ENCODE measurements at places on chromosomes 13 and 19.

DNA sequence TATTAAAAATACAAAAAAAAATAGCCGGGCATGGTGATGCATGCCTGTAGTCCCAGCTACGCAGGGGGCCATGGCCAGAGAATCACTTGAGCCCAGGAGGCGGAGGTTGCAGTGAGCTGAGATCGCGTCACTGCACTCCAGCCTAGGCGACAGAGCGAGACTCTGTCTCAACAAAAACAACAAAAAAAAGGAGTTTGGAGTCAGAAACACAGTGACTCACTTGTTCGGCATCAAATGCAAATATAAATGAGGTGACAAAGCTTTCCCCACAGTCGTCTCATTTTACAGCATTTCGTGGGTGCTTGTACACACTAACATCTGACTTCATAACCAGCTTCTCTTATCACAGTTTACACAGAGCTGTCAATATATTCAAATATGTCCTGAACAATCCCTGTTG, 11.0 kb downstream of the ZNF665 start:
- DNase-seq: no peak

DNA sequence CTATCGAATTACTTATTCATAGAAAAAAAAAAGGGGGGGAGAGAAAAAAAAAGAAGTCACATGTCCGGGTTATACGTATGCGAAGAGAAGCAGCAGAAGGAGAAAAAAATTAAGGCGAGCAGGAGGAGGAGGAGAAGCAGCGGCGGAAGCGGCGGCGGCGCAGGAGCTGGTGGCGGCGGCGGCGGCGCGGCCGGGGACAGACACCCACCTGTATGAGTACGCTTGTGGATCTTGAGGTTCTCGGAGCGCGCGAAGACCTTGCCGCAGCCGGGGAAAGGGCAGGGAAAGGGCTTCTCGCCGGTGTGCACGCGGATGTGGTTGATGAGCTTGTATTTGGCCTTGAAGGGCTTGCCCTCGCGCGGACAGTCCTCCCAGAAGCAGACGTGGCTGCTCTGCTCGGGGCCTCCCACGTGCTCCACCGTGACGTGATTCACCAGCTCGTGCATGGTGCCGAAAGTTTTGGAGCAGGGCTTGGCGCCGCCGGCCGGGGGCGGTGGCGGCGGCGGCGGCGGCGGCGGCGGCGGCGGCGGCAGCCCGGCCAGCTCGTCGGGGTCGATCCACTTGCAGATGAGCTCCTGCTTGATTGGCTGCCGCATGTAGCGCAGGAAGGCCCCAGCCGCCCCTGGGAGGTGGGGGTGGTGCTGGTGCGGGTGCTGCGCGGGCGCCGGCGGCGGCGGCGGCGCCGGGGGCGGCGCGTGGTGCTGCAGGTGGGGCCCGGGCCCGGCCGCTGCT, 1.5 kb downstream of the ZIC5 start:
- no peak for DNase-seq

DNA sequence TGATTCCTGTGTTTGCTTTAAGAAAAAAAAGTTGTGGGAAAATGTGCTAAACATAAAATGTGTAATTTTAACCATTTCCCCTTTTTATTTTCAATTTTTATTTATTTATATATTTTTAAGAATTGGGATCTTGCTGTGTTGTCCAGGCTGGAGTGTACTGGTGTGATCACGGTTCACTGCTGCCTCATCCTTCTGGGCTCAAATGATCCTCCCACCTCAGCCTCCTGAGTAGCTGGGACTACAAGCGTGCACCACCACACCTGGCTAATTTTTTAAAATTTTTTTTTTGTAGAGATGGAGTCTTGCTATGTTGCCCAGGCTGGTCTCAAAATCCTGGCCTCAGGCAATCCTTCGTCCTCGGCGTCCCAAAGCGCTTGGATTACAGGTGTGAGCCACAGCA, 19.0 kb downstream of the CACNG6 start:
- DNase-seq: no peak

GRCh38 chr13:30493658-30494381, 28.1 kb upstream of the HMGB1 start:
- DNase-seq: no peak

GRCh38 chr19:44890366-44891015, 563 bp upstream of the TOMM40 start:
- DNase-seq: peak; percentile 100

DNA sequence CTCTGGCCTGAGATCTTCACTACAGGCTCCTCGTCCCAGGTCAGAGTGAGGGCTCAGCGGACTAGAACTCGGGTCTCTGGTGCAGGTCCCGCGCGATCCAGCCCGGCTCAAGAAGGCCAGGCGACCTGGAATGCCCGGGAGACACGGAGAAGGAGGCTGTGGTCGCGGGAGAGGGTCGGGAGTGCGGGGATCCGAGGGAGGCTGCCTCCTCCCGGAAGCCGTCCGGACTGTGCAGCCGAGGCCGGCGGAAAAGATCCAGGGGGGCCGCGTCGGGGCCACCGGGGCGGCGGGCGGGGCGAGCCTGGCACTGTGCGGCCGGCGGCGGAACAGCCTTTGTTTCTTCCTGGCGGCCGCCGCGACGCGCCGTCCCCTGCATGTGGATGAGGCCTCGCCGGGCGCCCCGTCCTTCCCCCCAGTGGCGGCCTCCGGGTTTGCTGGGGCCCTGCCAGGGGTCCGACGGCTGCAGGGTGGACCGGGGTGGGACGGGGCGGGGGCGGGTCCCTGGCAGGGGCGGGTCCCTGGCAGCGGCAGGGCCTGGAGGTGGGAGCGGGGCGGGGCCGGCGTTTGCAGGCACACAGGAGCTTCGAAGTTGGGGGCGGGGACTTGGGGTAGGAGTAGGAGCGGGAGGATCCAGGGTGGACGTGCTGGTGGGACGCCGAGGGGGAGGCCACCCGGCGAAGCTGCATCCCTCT, 1.0 kb upstream of the SLC7A10 start:
- DNase-seq: no peak

DNA sequence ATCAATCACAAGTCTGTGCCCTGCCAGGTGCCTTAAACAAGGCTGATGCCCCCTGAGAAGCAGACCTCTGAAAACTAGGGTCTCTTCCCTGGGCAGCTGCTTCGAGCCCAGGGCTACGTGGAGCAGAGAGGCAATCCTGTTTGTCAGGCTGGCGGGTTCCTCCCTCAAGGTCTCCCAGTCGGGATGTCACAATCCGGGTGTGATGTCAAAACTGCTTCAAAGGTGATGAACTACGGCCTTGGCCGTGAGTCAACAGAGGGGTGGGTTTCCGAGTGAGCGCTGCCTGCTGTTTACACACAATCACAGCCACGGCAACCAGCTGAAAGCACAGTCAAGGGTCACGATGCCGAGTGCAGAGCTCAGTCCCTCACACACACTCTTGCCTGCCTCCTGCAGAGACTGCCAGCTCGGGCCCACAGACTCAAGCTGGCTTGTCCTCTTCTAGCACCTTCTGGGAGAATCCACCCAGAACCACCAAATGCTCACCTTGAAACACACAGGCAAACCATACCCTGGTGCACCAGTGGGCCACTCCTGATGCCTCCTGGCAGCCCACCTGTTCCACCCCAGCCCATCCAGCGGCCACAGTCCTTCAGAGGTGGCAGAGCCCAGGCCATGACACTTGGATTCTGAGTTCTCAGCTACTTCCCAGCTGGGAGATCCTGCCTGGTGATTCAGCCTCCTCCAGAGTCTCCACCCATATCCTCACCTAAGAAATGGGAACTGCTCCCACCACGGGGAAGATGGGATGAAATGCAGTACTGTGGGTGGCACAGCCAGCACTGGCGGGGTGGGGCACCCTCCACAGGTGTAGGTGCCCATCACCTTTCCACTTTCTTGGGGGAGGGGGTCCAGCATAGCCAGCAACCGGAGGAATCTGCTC, 6.8 kb downstream of the ELL start:
- DNase-seq: no peak

- DNase-seq: no peak
Measured at GRCh38 chr13:49140910-49141611, 79.1 kb upstream of the MLNR start.

GRCh38 chr13:35926859-35927530, 204.2 kb downstream of the DCLK1 start:
- DNase-seq: no peak

All from NAMALWA (cell line).